ENCODE measurements at places on chromosomes 12 and 14. TPM values are rescaled to one million over a fixed set of nuclear protein-coding genes. Genes with fewer than 3 reads are reported as not detected.
A peak's percentile ranks its signal among the peaks of the same experiment; 100 is the strongest.

The KCNH3 gene
- total RNA-seq = 0.08 TPM

The POTEM gene
- total RNA-seq = not detected

The SAV1 gene
- 32.4 TPM for total RNA-seq

The PMEL gene
- total RNA-seq = 0.82 TPM

The TTC9 gene
- total RNA-seq = 0.45 TPM

The ITGA7 gene
- 37.6 TPM for total RNA-seq

The TMEM30B gene
- 3.8 TPM for total RNA-seq

The GPR137C gene
- total RNA-seq = 0.49 TPM

The HOTAIR gene
- total RNA-seq = not detected

The TAS2R13 gene
- total RNA-seq = 7.4 TPM

The MUCL1 gene
- total RNA-seq = not detected

The RNF212B gene
- total RNA-seq = not detected

The OSGEP gene
- 31.2 TPM for total RNA-seq

GRCh38 chr12:95790917-95791849, 619 bp upstream of the NTN4 start:
- DNase-seq = peak; percentile 31

DNA sequence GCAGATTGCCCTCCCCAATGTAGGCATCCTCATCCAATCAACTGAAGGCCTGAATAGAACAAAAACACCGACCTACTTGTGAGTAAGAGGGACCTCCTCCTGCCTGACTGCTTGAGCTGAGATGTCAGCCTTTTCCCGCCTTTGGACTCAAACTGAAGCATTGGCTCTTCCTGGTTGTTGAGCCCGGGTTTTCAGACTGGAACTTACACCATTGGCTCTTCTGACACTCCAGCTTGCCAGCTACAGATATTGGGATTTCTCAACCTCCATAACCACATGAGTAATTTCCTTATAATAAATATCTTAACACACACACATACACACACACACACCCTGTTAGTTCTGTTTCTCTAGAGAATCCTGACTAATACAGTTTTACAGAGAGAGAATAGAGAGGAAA, 173.4 kb upstream of the NTF3 start:
- peak; percentile 18 for DNase-seq

- peak; percentile 64 for DNase-seq
Measured at GRCh38 chr12:12294215-12295005, 27.6 kb upstream of the LRP6 start.

DNA sequence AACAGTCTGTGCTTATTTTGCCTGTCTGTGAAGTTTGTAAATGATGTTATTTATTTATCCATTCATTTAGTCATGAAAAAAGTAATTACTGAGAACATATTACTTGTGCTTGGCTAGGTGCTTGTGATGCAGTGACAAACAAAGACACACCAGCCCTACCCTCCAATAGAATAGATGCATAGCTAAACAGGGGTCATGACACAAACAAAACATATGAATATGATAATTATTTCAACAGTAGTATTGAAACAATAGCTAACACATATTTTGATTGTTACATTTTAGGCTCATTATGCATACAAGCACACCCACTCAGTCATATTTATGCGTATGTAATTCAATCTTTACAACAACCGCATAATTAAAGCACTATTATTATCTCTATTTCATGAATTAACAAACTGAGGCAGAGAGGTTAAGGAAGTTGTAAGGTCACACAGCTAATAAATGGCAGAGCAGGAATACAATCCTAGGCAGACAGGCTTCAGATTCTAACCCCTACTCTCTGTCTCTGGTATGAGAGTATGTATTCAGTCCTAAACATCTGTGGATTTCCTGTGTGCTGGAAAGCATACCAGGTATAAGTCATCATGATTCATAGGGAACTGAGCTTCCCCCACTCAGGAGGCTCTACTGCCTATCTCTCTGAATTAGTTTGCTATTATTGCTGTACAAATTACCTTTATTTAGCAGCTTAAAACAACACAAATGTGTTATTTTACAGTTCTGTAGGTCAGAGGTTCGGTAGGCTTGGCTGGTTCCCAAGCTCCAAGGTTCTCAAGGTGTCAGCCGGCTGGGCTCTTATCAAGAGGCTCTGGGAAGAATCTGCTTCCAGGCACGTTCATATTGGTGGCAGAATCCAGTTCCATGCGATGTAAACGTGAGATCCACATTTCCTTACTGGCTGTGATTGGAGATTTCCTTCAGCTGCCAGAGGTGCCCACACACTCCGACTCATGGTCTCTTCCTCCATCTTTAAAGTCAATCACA, 509.4 kb downstream of the GALC start:
- DNase-seq = peak; percentile 51

- no peak for DNase-seq
Measured at GRCh38 chr12:45970391-45970790, 20.0 kb downstream of the SCAF11 start.

- no peak for DNase-seq
Measured at GRCh38 chr14:72714094-72714493, 179.8 kb downstream of the DPF3 start.

GRCh38 chr12:93219947-93220346, 157.8 kb upstream of the NUDT4 start:
- no peak for DNase-seq

DNA sequence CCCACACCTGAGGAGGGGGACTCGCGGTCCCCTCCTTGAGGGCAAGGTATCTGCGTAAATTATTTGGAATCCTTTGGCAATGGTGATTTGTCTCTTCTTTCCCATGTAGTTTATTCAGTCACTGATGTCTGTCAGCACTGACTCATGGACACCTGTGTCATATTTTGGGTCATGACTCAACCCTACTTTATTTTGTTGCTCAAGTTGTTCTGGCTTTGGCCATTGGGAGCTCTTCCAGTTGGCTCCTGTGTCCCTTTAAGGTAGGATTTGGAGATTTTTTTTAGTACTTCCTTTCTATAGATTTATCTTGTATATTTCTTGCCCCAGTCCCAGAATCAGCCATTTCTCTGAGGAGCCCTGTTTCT, 47.4 kb upstream of the C14orf180 start:
- no peak for DNase-seq

DNA sequence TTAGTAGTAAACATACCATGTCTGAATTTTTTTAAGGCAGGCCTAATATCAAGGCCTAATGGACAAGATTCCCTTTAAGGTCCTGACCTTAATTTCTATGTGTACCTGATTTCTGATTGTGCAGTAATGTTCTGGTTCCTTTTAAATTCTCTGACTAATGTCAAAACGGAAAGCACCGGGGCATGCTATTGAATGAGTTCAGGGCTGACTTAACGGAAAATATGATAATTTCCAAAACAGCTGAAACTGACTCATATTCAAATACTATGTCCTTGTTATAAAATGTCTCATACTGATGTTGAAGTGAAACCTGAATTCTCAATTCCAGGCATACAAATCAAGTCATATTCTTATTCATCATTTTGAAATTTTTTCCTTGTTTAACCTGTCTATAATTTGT, 6.7 kb downstream of the TAS2R43 start:
- peak; percentile 34 for DNase-seq

- no peak for DNase-seq
Measured at GRCh38 chr12:94817695-94818075, 167.3 kb upstream of the TMCC3 start.

DNA sequence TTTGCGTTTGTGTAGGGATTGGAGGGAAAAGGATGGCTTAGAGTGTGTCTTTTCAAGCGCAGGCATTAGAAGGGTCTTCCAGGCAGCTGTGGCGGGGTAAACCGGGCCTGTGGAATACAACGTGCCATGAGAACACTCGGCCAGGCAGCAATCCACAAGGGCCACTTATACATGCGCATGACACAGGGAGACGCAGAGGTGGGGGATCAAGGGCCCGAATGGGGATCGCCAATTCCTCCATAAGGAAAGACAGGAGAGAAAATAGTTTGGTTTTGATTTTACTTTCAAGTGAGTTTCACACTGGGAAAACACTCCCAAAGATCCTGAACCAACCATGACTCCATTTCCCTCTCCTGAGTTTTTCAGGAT, 71.6 kb downstream of the SPRING1 start:
- no peak for DNase-seq

GRCh38 chr14:76227450-76228050, 75.8 kb downstream of the GPATCH2L start:
- peak; percentile 58 for DNase-seq

DNA sequence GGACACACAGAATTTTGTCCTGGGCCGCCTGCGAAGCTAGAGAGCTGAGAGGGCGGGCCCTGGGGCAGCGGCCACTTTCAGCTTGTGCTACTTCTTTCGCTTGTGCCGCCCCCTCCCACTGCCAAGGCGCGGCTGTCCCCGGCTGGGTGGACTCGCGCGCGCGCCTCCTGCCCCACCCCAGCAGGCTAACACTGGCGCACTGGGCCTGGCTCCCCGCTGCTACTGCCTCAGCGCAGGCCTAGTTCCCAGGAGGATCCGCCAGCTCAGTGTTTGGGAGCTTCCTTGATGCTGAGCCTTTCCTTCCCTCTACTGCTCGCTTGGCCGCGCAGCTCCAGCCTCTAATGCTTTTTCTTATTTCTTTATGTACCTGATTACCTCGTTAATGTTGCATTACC, 27.4 kb upstream of the METAP2 start:
- peak; percentile 39 for DNase-seq

- no peak for DNase-seq
Measured at GRCh38 chr12:73514672-73515071, 1023.0 kb upstream of the ATXN7L3B start.

DNA sequence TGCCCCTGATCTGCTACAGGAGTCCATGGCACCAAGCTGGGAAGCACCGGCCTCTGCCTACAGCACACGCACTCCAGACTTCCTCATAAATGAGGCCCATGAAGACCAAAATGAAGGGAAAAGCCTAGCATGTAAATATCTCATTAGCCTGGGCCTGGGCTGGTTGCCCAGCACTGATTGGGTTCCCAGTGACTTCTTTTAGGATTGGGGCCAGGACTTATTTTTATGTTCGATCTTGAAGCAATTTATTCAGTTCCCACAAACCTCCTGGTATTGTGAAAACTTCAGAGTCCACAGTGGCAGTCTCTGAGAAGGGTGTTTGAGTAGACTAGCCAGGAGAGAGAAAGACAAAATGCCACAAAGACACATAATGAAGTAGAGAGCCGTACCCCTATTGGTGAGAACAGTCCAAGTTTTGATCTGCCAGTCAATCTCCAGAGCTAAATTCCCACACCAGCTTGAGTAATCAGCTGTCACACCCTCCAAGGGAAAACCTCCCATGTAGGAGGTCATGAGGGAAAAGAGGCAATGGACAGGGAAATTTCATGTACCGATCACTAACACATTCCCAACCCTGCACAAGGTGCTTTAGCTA, 78.2 kb downstream of the PHLDA1 start:
- peak; percentile 45 for DNase-seq

GRCh38 chr12:95980437-95980836, 15.7 kb downstream of the HAL start:
- no peak for DNase-seq

DNA sequence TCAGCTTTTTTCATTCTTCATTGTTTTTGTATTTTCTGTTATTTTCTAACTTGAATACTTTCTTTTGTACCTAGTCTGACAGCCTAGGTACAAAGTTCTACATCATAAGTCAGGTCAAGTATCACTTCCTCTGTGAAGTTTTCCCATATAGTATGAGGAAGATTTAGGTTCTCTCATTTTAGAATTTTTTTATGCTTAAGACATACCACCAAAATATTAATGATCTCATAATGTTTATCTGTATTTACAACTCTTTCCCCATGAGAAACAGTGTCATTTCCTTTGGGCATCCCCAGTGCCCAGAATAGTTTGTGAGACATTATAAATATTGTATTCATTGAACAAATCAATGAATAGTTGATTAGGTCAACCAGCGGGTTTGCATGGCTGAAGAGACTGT, 3.1 kb upstream of the ATF7IP start:
- no peak for DNase-seq

DNA sequence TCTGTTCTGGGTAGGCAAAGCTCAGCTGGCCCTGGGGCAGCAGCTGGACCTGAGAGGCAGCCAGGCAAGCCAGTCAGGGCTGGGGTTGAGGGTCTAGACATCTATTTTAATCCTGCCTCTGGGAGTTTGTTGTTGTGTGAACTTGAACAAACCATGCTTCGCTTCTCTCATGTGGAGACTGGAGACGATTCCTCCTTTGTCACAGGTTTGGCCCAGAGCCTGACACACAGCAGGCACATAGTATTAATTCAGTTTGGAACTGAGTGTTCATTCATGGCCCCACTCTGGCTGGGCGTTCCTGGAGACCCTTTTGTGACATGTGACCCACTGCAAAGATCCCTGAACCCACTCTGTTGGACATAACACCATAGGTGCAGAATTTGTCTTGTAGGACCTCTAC, 39.3 kb downstream of the NGB start:
- DNase-seq = no peak

DNA sequence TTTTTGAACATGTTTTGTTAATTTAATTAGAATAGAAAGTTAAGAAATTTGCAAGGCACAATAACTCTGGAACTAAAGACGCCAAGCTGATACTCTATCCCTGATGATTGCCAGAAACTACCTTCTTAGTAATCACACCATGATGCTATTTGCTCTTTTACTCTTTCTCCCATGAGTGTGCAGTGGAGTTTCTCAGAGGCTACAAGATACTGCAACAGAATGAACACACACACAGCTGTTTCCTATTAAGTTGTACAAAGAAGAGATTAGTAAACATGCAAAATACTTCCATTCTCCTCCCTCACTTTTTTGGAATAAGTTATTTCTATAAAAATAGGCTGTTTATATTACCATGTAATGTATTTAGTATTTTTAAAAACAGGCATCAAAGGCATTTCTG, 1367.5 kb downstream of the AACS start:
- DNase-seq = peak; percentile 78

GRCh38 chr12:76173756-76174155, 89.3 kb upstream of the NAP1L1 start:
- no peak for DNase-seq

DNA sequence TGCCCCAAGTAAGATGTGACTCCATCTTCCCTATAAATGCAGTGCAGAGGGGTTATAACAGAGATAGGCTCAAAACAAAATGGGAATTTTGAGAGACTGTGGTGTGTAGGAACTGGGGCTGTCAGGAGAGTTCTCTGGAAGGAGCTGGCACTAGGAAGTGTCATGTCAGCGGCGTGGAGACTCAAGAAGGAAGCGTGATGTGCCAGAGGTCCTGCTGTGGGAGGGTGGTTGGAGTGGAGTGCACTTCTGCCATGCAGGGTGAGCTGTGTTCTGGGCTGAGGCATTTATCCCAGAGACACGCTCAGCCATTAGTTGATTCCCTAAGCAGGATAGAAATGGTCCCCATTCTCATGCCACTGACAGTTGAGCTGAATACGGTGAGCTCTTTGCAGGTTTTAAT, 19.0 kb downstream of the GLT1D1 start:
- DNase-seq = no peak

DNA sequence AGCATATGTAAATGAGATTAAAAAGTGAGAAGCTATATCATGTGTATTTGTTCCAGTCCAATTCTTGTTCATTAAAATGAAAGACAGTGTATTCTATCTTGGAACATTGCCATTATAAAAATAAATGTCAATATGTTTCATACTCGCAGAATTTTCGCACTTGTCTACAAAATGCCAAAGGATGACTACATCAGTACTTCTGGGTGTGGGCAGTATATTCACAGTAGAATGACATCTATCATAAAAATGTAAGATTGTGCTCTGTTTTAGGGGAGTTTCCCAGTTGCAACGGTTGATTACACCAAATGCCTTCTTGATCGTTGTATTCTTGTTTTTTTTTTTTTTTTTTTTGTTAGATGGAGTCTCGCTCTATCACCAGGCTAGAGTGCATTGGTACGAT, 292.3 kb upstream of the E2F7 start:
- no peak for DNase-seq

GRCh38 chr12:17577405-17577804, 512.6 kb downstream of the RERGL start:
- DNase-seq = no peak

- DNase-seq = no peak
Measured at GRCh38 chr14:50853891-50854290, 18.0 kb upstream of the ABHD12B start.

- DNase-seq = no peak
Measured at GRCh38 chr12:105319691-105320209, 10.7 kb upstream of the C12orf75 start.

Measured in fibroblast of the aortic adventitia (primary cell).